ENCODE measurements at places on chromosomes 7 and 10. TPM values are rescaled to one million over a fixed set of nuclear protein-coding genes. Genes with fewer than 3 reads are reported as not detected.

SPDYE2 gene
- not detected for total RNA-seq

STEAP2 gene
- total RNA-seq: not detected

GATA3 gene
- 28.9 TPM for total RNA-seq

CRYGN gene
- total RNA-seq: 0.61 TPM

PPP1R3A gene
- total RNA-seq: not detected

HSPA12A gene
- total RNA-seq: not detected

C10orf105 gene
- total RNA-seq: 0.68 TPM

PRR15 gene
- not detected for total RNA-seq

OR6B1 gene
- not detected for total RNA-seq

IFIT1B gene
- not detected for total RNA-seq

LIPN gene
- not detected for total RNA-seq

FXYD4 gene
- total RNA-seq: not detected

EBF3 gene
- total RNA-seq: not detected

SLC13A4 gene
- not detected for total RNA-seq

HMX3 gene
- total RNA-seq: not detected

GHRHR gene
- total RNA-seq: not detected

NME8 gene
- total RNA-seq: not detected

KIF11 gene
- 57.7 TPM for total RNA-seq

CYP3A7 gene
- total RNA-seq: not detected

SLC26A5 gene
- total RNA-seq: not detected

Data from activated naive CD4-positive, alpha-beta T cell treated with anti-CD3 and anti-CD28 coated beads, Interleukin-2, amount 50 U/mL, for 72 hours (primary cell).